A549 (cell line): ENCODE measurements at places on chromosomes 12 and 14.

- DNase-seq, result no peak
Measured at GRCh38 chr12:11753826-11754225, 104.4 kb downstream of the ETV6 start.

GRCh38 chr12:630656-631632 is 32.3 kb downstream of the NINJ2 start:
- no peak for DNase-seq

GRCh38 chr12:26554332-26554731 is 278.7 kb downstream of the ITPR2 start:
- DNase-seq, result no peak

- no peak for DNase-seq
Measured at GRCh38 chr14:47261350-47261749, 414.1 kb downstream of the MDGA2 start.

DNA sequence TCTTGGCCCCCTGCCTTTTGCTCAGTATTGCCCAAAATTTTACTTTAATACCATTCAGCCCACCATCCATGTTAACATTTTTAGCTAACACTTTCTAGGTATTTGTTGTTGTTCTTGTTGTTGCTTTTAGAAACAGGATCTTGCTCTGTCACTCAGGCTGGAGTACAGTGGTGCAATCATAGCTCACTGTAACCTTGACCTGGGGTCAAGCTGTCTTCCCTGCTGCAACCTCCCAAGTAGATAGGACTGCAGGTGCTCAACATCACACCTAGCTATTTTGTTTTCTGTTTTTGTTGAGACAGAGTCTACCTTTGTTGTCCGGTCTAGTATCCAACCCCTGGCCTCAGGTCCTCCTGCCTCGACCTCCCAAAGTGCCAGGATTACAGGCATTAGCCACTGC is 4.0 kb downstream of the MIPOL1 start:
- no peak for DNase-seq

- no peak for DNase-seq
Measured at GRCh38 chr12:121943926-121944325, 25.5 kb downstream of the CFAP251 start.

GRCh38 chr12:89384807-89385206 is 32.5 kb upstream of the DUSP6 start:
- DNase-seq, result no peak

DNA sequence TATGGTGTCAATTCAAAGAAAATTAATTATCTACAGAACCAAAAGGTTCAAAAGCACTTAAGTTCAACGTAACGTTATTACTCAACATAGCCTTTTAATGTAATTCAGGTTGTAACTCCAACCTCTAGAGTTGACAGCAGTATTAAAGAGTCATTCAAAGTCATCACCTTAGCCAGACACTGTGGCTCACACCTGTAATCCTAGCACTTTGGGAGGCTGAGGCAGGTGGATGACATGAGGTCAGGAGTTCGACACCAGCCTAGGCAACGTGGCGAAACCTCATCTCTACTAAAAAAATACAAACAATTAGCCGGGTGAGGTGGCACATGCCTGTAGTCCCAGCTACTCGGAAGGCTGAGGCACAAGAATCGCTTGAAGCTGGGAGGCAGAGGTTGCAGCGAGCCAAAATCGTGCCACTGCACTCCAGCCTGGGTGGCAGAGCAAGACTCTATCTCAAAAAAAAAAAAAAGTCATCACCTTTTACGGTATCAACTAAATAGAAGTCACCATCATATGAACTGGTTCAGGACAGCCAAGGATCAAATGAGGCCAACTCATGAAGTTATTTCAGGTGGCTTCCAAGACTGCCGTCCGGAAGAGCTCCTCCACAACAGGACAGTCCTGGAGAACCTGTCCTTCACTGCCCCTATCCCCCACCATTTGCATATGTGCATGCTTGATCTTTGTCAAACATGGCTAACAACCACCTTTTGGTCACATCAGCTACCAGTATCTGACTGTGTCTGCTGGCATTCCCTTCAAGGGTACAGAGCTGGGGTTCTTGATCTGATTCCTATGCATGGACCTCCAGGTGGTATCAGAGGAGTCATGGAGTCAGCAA is 4.2 kb downstream of the PPTC7 start:
- no peak for DNase-seq
